ENCODE measurements at places on chromosomes 2 and 18. TPM values are rescaled to one million over a fixed set of nuclear protein-coding genes. Genes with fewer than 3 reads are reported as not detected.
A peak's percentile ranks its signal among the peaks of the same experiment; 100 is the strongest.

GRCh38 chr18:49907346-49907929 is 94.1 kb upstream of the ACAA2 start:
- DNase-seq, result peak; percentile 47

TMEM247 gene
- not detected for total RNA-seq

GPBAR1 gene
- total RNA-seq, result under 0.01 TPM

DNA sequence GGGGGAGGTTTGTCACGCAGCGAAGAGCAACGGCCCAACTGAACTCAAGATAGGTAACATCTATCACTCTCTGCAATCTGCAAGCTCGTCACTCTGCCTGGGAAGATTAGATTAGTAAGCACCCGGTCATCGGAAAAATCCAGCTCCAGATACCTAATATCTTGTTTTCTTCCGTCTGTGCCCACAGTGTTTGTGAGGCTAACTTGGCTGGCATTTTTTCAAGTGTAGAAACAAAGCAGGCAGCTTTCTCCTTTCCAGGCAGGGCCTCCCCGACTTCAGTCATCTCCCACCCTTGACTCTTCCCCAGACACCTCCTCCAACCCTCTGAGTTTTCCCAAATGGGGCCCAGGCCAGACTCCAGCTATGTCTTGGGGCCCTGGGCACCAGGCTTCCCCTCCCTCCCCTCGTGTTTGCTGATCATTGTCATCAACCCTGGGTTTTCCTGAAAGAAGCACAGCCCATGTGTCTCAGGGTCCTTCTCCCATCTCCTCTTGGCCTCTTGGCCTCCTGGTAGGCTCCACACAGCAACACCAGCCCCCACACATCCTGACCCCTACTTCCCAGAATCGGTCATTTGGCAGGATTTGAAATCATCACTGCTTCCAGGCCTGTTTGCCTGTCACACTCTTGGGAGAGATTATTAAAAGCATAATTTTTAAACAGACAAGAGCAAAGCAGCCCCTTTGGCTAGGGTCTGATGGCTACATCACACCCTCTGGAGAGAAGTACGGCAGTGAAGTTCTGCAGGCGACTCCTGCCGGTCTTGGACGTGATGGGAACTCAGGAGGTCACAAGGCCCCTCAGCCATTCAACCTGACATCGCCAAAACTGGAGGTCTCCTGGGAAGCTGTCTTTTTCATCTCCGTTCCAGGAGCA is 144.9 kb upstream of the ID2 start:
- DNase-seq, result peak; percentile 30

DNA sequence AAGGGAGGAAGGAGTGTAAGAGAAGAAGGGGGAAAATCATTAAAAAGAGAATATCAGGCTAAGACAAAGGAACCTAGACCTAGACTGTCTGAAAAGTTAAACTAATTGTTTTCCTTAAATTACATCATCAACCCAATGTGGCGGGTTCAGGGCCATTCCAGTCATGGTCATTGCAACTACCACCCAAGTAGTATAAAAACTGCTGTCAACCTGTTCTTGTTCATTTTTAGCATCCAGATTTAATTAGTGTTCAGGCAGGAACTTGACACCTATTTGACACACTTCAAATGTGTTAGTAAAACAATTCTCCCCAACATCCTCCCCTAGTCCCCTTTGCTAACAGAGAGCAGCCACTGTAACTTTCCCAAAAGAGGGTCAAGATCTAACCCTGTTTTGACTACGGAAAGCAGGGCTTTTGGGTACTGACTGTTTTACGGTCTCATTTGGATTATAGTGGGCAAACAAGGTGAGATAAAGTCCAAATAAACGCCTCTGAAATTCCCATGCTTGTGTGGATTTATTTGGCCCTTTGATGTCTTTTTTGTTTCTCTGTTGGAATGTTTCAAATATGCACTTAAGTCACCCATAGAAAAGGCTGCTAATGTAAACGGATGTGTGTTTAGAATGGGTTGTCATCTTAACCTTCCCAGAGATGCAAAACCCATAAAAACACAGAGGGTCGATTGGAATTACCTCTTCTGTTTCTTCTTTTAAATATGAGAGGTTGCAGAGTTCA is 19.3 kb upstream of the TANC1 start:
- DNase-seq, result no peak

Data from fibroblast of lung (primary cell).